Chondrocyte (in vitro differentiated cells): ENCODE measurements at places on chromosomes 2 and 18. TPM values are rescaled to one million over a fixed set of nuclear protein-coding genes. Genes with fewer than 3 reads are reported as not detected.
A peak's percentile ranks its signal among the peaks of the same experiment; 100 is the strongest.

- H3K4me1 ChIP-seq, result peaks cover 27% of the 10 kb centered on the region
- no peaks in the 10 kb centered on the region for H3K27me3 ChIP-seq
- DNase-seq, result no peak
- peak overlapping the region; percentile 0 for H3K4me3 ChIP-seq
Observed at GRCh38 chr2:223442847-223443246, 159.3 kb downstream of the SCG2 start.

GRCh38 chr2:154623819-154624218 is 74.7 kb upstream of the KCNJ3 start:
- peaks cover 2% of the 10 kb centered on the region for H3K36me3 ChIP-seq
- peaks cover 9% of the 10 kb centered on the region for H3K4me1 ChIP-seq
- no peak overlapping the region for H3K27ac ChIP-seq
- H3K4me3 ChIP-seq, result no peak overlapping the region
- no peak for DNase-seq
- H3K27me3 ChIP-seq, result peaks cover 10% of the 10 kb centered on the region

- H3K27me3 ChIP-seq, result no peaks in the 10 kb centered on the region
- peak overlapping the region; percentile 78 for H3K27ac ChIP-seq
- DNase-seq, result no peak
- H3K36me3 ChIP-seq, result no peaks in the 10 kb centered on the region
- H3K4me1 ChIP-seq, result peaks cover 22% of the 10 kb centered on the region
Observed at GRCh38 chr2:44191739-44192138, 23.1 kb downstream of the PPM1B start.

DNA sequence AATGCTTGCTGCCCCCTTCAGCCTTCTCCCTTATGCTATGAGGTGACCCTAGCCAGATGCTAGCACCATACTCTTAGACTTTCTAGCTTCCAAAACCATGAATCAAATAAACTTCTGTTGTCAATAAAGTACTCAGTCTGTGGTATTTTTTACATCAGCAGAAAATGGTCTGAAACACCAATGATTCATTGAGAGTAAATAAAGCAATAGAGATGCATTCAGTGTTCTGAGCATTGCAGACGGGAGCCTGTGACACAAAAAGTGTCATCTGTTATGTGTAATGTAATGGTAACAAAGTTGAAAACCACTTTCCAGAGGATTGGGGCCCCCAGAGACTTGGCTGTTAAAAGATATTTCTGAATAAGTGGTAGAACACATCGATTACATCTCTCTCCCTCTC is 758.0 kb upstream of the NRXN1 start:
- no peak overlapping the region for H3K4me3 ChIP-seq
- no peaks in the 10 kb centered on the region for H3K4me1 ChIP-seq
- H3K36me3 ChIP-seq, result no peaks in the 10 kb centered on the region

Gene CNOT11
- total RNA-seq, result 28.5 to 37.4 TPM (median 31.3 TPM) in 3 replicates

Gene C1D
- total RNA-seq, result 11.9 to 16.2 TPM (median 13.7 TPM) in 3 replicates
